ENCODE measurements at places on chromosomes 12 and 14.

- DNase-seq: no peak
Measured at GRCh38 chr12:94123127-94123526, 25.2 kb upstream of the PLXNC1 start.

- peak; percentile 84 for DNase-seq
Measured at GRCh38 chr12:28966046-28966780, 182.9 kb upstream of the FAR2 start.

DNA sequence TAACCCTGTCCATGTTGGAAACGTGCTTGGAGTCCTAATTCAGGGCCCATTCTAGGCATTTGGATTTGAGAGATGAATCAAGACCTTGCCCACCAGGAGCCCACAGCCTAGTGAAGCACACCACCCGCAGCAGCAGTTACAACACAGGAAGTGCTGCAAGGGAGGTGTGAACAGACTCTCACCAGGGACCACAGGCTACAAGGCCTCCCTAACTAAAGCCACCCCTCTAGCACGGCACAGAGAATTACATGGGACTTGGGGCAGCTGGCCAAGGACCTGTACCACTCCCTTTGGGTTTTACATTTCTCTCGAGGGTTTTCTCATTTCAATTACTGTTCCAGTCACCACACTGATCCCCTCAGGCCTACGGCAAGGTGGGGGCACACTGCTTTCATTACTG lies 49.5 kb upstream of the FOXN3 start:
- DNase-seq: no peak

GRCh38 chr14:99643343-99643742 lies 1.6 kb upstream of the HHIPL1 start:
- no peak for DNase-seq

DNA sequence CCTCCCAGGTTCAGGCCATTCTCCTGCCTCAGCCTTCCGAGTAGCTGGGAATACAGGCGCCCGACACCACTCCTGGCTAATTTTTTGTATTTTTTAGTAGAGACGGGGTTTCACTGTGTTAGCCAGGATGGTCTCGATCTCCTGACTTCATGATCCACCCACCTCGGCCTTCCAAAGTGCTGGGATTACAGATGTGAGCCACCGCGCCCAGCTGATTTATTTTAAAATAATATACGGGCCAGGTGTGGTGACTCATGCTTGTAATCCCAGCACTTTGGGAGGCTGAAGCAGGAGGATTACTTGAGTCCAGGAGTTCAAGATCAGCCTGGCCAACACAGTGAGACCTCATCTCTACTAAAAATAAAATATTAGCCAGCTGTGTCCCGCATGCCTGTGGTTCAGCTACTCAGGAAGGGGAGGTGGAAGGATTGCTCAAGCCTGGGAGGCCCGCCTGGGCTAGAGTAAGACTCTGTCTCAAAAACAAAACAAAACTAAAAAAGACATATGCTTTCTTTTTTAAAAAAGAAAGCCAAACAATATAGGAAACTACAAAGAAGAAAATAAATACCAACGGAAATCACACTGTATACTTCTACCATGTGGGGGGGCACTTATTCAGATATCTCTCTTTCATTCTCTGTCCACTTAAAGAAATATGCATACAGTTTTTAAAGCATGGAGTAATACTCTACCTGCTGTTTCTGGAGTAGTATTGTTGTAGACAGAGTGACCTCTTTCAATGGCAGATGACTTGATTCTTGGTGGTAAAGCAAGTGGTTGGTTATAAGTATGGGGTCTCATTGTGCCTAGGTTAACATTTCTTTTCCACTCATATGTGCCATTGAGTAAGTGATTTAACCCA lies 930 bp upstream of the MIA2 start:
- peak; percentile 54 for DNase-seq

GRCh38 chr14:66360366-66360926 lies 125.7 kb upstream of the CCDC196 start:
- no peak for DNase-seq

GRCh38 chr12:130924966-130925665 lies 28.6 kb upstream of the ADGRD1 start:
- DNase-seq: no peak

GRCh38 chr14:34883954-34884353 lies 8.8 kb upstream of the BAZ1A start:
- DNase-seq: no peak

GRCh38 chr12:106309671-106310505 lies 7.4 kb downstream of the TCP11L2 start:
- peak; percentile 43 for DNase-seq

- no peak for DNase-seq
Measured at GRCh38 chr12:124774462-124775167, 89.0 kb downstream of the SCARB1 start.

DNA sequence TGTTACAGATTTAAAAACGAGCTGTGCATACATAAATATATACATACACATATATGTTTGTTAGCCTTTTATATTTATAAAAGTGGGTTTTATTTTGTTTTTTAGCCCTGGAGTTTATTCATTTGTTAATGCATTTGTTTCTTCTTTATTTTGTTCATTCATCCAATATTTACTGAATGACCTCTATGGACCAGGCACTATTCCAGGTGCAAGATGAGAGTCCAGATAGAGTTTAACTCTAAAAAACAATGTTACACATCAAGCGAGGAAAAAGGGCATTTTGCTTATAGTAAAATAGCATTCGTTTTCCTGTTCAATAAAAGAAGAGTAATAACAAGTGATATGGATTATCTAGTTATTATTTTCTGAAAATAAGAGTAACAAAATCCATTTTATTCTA lies 14.2 kb downstream of the ACSS3 start:
- DNase-seq: no peak

GRCh38 chr12:44618946-44619345 lies 257.2 kb downstream of the NELL2 start:
- DNase-seq: no peak

DNA sequence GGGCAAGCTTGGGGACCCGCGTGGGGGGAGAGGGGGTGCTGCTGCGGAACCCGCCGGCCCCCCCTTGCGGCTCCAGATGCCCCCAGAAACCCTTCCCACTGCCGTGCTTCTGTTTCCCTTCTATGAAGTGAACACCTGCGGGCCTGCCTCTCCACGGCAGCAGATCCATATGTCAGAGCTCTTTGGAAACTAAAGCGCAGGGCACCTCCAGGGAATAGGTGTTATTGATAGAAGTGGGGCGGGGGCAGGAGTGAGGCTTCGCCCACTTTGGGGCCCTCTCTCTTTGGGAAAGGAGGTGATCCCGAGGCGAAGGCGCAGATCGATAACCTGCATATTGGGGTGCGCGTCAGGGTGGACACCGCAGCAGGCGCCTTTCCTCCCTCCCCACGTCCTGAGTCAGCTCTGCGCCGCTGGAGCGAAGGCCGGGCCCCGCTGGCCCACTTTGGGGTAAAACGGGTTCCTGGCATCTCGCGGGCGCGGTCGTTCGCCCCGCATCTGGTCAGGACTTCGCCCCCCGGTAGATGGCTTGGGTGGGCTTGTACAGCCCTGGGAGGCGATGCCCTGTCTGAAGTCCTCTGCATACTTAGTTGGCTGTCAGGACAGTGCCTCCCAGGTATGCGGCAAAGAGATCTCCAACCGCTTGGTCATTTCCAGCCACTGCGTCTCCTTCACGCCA lies 524 bp downstream of the KMT5A start:
- DNase-seq: no peak

GRCh38 chr12:22333186-22333712 lies 1.3 kb downstream of the ST8SIA1 start:
- DNase-seq: no peak

DNA sequence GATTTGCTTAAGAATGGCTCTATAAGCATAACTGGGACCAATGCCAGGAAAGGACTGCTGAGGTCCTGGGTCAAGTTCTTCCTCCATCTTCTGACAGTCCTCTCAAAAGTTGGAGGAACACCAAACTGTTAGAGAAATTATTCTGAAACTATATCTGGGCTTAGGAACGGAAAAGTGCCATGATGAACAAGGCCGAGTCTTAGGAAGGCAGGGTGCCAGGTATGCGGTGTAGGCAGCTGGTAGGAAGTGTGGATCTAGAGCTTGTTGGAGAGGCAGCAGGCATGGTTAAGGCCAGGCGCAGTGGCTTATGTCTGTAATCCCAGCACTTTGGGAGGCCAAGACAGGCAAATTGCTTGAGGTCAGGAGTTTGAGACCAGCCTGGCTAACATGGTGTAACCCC lies 7.7 kb downstream of the GNPTAB start:
- no peak for DNase-seq

DNA sequence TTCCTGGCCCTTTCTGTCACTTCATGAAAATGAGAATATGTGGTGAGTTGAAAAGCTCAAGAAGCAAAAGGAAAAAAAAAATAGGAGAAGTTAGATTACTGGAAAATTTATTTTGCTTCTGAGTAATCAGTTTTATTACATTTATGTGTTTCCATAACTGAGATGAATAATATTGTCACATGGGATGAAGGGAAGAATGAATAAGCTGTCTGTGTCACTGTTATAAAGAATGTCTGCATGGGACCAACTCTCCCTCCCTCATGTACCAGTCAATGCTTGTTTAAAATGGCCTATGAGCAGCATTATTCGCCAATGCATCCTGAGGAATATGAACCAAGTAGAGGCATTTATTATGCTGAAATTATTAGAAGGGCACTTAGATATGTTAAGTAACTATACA lies 246.3 kb downstream of the PRKD1 start:
- DNase-seq: no peak

- DNase-seq: peak; percentile 4
Measured at GRCh38 chr12:93979189-93979588, 169.2 kb upstream of the PLXNC1 start.

DNA sequence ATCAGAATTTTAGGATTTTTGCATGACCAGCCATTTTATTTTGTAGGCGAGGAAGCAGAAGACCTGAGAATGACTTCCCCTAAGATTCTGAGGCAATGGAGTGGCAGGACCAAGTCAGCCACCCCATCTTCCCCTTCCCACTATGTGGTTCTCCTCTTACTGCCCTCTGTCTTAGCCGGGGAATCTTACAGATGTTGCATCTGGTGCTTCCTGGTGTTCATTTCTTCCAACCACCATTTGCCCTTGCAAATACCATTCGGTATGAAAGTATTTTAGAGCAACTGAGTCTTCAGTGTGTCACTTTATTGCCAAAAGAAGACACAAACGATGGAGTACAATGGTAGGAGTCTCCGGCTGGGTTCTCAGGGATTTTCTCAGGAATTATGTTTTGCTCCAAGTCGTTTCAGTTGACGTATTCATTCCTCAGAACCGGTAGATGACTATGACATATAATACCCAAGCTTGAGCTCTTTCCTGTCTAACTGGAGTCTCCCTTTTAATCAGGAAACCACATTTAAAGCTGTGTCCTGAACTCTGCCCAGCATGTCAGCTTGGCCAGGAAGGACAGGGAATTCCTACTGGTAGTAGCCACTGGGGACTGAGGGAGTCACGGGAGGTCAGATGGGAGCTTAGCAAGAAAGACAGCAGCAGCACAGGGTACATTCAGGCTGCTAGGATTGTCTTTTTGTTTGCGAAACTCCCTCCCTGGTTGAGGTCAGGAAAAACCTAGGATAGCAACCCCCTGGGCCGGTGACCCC lies 87.0 kb downstream of the SAMD4A start:
- peak; percentile 76 for DNase-seq

DNA sequence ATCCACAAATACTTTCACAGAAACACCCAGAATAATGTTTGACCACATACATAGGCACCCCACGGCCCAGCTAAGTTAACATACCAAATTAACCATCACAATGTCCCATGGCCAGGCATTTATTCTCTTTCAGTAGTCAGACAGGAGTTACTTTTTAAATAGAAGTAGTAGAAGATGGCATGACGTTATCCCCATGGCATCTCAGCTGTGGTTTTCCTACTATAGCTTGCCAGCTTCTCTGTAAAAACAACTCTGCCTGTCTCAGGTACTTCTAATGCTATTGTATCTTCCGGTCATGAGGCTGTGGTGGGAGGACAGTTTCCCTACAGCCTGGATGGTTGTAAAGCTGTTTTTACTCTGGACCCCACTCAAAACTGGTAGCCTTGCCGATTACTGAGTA lies 19.3 kb downstream of the CTSG start:
- DNase-seq: peak; percentile 75

DNA sequence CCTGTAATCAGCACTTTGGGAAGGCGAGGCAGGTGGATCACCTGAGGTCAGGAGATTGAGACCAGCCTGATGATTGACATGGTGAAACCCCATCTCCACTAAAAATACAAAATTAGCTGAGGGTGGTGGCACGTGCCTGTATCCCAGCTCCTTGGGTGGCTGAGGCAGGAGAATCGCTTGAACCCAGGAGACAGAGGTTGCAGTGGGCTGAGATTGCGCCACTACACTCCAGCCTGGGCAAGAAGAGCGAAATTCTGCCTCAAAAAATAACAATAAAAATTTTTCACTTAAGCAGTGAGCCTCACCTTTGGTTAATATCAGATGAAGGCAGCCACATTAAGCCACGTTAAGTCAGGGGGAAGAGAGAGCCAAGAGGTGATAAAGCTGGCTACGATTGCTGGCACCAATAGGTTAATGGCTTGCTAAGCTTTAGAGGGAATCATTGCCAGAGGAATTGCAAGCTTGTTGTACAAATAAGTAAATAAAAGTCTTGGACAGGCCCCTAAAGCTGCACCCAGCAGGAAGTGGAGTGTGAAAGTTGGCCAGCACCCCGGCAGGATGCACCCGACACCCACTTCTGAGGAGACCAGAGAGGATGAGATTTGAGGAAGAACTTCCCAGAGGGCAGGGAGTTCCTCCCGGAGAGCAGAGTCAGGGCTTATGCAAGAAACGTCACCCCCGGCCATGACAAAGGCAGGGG lies 41.3 kb upstream of the TESC start:
- DNase-seq: no peak

DNA sequence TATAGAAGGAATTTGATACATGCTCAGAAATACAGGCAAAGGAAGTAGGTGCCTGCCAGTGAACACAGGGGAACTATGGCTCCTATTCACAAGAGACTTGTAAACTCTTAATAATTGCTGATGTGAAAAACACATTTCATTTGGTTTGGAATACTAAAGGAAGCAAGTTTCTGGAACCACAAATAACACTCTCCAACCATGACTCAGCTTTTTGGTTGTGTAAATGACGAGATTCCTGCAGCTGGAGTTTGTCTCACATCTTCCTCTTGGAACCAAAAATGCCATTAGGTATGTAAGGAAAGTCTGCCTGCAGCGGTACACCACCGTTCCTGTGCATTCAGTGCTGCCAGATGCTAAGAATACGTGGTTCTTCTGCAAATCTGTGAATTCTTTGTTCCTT lies 4.5 kb upstream of the OR11H6 start:
- no peak for DNase-seq

- DNase-seq: no peak
Measured at GRCh38 chr14:68181519-68182326, 362.1 kb downstream of the RAD51B start.

DNA sequence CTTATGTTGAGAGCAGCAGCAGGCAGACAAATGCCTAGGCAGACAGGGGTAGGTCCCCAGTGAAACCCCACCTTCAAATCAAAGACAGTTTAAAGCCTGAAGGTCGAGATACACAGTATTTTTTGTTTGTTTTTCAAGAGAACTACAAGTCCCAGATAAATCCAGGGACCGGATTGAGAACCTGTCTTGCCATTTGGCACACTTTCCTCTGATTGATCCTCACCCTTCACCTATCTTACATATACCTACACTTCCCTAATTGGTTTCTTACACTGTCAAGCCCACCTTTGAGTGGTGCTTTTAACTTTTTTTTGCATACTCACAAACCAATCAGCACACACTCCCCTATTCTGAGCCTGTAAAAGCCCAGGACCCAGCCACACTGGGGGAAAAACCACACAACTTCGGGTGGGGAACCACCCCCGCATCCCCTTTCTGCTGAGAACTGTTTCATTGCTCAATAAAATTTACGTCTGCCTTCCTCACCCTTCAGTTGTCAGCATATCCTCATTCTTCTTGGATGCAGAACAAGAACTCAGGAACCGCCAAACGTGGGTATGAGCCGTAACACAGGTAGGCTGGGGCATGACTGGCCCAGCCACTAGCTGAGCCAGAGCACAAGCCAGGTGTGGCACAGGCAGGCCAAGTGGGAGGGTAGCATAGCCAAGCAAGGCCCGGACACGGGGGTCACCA lies 11.1 kb downstream of the DICER1 start:
- no peak for DNase-seq
